ENCODE measurements at places on chromosomes 7 and 10.

DNA sequence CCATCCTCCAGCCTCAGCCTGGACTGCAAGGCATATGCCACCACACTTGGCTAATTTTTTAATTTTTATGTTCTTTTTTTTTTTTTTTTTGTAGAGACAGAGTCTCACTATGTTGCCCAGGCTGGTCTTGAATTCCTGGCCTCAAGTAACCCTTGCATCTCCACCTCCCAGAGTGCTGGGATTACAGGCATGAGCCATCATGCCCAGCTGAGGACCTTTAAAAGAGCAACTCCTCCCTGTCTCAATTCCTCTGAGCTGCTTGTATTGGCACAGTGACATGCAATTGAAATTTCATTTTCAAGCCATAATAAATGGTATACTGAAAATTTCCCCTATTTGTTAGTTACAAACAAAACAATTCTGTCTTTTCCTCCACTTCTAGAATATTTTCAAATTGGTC is 19.5 kb downstream of the DNAJB9 start:
- DNase-seq, result no peak

DNA sequence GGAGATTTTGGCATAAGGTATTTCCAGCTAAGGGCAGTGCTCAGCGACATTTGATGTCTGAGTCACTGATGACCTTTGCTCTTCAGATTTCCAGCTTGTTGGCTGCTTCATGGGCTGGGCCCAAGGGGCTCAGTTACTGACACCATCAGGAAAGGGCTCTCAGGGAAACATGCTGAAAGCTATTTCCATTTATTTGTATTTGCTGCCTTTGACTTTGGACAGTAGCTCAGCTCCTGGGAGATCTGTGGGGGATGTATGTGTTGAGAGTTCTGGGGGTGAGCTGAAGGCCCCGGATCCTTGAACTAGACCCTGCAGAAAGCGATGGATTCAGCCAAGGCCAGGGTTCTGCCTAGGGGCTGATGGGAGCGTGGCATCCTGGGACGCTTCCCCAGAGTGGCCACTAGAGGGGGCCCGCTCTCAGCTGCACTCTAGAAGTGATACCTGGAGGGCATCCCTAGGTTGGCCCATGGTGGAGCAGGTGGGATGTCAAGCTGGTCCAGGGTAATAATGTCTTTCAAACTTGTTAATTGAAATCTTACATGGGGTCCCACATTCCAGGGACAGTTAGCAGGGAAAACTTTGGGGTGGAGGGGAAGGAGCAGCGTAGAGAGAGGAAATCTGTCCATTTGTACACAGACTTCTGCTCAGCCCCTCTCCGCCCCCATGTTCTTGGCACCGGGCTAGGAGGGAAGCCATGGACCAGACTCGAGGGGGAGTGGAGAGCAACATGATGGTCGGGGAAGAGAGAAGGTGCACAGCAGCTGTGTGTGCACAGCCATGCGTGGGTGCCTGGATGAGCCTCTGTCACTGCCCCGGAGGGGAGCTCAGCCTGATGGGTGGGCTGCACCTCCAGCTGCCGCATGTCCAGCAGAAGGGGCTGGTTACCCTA is 3.0 kb upstream of the BTBD16 start:
- DNase-seq, result peak; percentile 46

- DNase-seq, result no peak
Observed at GRCh38 chr7:117565226-117565625, 85.4 kb downstream of the CFTR start.

DNA sequence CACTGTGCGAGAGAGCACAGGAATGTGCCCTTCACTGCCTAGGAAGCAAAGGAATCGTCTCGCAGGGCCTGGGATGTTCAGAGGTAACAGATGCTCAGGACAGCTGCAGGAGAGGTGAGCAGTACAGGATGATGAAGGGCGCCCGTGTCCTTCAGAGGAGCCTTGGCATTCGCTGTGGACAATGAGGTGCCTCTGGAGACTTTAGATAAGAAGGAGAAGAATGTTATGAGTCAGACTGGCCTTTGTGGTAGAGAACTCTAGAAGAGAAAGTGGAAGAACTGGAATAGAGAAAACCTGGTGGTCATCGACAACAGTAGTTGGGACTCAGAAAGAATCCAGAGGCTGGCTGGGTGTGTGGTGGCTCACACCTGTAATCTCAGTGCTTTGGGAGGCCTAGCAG is 64.4 kb upstream of the LEP start:
- DNase-seq, result no peak

GRCh38 chr7:151821806-151822540 is 54.9 kb downstream of the PRKAG2 start:
- DNase-seq, result no peak

GRCh38 chr10:111784946-111785465 is 398.6 kb downstream of the GPAM start:
- no peak for DNase-seq

DNA sequence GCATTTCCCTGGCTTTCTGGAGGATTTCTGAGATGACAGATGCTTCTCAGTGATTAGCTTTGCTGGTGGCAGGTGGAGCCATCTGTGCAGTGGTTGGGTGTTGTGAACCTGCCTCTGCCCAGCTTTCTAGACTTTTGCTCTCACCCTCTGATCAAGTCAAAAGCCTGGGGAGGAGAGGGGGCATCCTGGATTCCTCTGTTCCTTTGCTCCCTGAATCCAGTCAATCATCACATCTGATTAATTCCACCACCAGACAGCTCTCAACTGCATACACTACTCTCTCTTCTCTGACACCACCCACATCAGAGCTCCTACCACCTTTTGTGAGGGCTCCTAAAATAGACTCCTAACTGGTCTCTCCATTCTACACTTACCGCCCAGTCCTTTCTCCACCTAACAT is 283.5 kb downstream of the WDR11 start:
- DNase-seq, result no peak

GRCh38 chr7:27151931-27152815 is at the start of gene HOXA3:
Gene HOXA3, minus strand, starts transcription at chr7:27152583. Its CDS starts 41,943 bp downstream, at chr7:27110640.
- DNase-seq, result no peak

DNA sequence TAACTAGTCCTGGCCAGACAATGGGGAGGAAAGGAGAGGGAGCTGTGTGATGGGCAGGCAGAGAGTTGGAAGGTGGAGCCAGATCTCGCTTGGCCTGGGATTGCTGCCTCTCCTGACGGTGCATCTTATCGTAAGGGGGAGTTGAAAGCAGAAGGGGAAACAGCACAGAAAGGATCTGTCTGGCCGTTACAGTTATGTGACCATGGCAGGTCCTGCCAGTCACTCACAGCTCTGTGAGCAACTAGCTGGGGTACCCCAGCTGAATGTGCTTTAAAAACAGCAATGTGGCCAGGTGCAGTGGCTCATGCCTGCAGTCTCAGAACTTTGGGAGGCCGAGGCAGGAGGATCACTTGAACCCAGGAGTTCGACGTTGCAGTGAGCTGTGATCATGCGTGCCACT is 8.1 kb downstream of the BLVRA start:
- DNase-seq, result no peak
